ENCODE measurements at places on chromosomes 7 and 10. TPM values are rescaled to one million over a fixed set of nuclear protein-coding genes. Genes with fewer than 3 reads are reported as not detected.

PPIF gene
- 93.2 TPM for total RNA-seq

GRCh38 chr7:110308791-110309190 is 782.1 kb upstream of the LRRN3 start:
- no peak for DNase-seq

DNA sequence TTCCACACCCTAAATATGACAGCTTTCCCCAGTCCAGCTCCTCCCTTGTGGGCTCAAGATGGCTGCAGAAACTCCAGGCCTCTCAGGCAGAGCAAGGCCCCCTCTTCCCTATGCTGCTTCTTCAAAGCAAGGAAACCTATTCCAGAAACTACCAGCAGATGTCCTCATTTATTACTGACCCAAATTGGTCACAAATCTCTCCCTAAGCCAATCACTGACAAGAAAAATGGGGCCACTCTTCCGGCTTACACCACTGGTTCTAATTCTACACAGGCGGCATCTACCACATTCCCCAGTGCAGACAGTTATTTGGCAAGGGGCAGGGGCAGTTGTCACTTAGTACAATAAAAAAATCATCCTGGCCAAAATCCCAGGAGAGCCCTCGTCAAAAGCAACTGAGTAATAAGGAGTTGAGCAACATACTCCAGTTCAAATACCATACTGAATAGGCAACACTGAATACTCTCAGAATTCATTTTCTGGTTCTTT is 150.4 kb downstream of the SFMBT2 start:
- peak; percentile 72 for DNase-seq

GRCh38 chr10:69508738-69509340 is 57.6 kb downstream of the TSPAN15 start:
- DNase-seq = no peak

SDK1 gene
- 0.63 TPM for total RNA-seq

- DNase-seq = no peak
Observed at GRCh38 chr10:47222461-47222860, 77.5 kb upstream of the GDF10 start.

PLPP4 gene
- 0.31 TPM for total RNA-seq

DNA sequence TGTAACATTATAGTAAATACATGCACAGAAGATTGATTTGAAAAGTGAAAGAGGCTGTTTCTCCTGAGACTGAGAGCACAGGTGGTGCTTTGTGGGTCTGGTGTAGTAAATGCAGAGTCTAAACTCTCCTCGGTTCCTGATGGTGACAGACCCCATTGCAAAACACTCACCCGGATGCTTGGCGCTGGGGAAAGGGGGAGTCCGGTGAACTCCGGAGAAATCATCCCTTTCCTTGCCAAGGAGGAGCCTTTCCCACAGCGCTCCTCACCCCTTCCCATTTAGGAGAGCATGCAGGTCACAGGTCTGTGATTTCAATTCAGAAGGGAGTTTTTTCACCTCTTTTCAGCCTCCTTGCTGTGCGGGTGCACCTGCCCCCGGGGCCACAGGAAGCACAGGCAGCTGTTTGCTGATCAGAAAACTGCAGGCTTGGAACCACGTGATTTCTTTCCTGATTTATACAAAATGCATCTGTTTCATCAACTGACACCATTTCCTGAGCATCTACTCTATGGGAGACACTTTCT is 75.6 kb upstream of the LYZL2 start:
- DNase-seq = no peak

STYXL1 gene
- total RNA-seq = 37.8 TPM

DNA sequence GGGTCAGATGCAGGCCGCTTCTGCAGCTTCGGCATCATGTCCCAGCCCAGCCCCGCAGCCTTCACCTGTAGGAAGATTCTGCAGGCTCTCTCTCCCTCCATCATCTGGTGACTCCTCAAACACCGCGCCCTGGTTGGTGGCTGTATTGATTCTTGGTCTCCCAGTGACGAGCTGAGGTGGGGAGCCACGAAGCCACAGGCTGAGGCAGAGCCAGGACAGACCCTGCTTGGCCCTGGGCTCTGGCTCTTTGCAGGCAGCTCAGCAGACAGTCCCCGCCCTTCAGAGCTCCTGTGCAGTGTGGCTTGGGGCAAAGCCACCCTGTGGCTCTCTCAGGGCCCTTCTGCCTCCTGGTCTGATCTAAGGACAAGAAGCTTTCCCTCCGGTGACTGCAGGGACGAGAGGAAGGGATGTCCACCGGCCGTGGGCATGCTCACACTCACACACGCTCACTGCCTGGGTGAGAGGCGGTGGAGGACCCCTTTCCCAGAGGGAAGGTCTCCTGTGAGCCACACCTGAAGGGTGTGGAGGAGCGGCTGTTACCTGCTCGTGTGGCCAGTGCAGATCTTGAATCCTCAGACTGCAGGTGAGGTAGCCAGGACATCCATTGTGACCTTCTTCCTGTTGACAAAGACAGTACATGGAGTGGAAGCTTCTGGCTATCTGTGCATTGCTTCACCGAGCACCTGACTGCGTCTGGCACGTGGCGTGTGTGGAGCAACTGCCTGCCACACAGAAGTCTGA is 79.6 kb downstream of the INPP5A start:
- DNase-seq = no peak

DNA sequence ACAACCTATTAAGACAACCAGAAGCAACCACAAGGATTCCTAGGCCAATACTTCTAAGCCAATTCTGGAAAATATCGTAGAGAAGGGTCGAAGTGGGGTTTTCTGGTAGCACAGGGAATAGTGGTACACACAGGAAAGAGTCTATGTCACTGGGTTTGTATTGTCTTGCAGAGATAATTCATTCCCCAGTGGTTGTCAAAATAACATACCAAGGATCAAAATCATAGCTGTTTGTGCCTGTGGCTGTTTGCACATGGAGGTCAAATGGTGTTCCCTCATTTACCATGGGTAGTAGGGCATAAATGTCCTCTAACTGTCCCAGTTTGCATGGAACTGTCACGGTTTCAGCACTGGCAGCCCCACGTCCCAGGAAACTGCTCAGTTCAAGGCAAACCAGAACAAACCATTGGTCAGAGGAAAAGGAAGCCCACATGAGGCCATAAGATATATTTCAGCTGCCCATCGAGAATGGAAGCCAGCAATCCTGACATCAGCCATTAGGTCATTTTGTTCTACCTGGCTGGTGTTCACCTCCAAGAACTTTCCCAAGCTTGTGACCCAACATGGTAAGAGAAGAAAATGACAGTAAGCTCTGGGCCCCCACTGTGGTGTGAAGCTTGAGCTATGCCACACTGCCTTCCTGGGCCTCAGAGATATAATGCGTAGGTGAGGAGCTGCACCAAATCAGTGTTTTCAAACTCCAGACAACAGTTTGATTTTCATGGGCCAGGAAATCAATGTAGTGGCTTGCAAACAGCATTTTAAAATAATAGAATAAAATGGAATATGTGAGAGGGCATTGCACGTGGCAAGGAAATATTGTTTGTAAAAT is 53.9 kb upstream of the NFE2L3 start:
- DNase-seq = no peak

GRCh38 chr7:80848841-80849240 is 70.0 kb downstream of the SEMA3C start:
- no peak for DNase-seq

BEND7 gene
- 0.99 TPM for total RNA-seq

THSD7A gene
- not detected for total RNA-seq

ZNF736 gene
- total RNA-seq = 10.5 TPM

NEUROD6 gene
- not detected for total RNA-seq

HOGA1 gene
- 0.56 TPM for total RNA-seq

GRCh38 chr7:135186841-135187253 is 16.3 kb upstream of the CYREN start:
- no peak for DNase-seq

- DNase-seq = no peak
Observed at GRCh38 chr7:73332447-73332846, 4.5 kb downstream of the FKBP6 start.

NDUFB8 gene
- total RNA-seq = 235 TPM

- DNase-seq = no peak
Observed at GRCh38 chr10:87927091-87927490, 63.7 kb downstream of the PTEN start.

GRCh38 chr7:103538964-103539709 is 93.1 kb upstream of the SLC26A5 start:
- no peak for DNase-seq

- DNase-seq = no peak
Observed at GRCh38 chr10:509361-510102, 179.9 kb downstream of the DIP2C start.

PRKCQ gene
- 8.0 TPM for total RNA-seq

GRCh38 chr7:13894377-13894776 is 95.1 kb downstream of the ETV1 start:
- no peak for DNase-seq

DNA sequence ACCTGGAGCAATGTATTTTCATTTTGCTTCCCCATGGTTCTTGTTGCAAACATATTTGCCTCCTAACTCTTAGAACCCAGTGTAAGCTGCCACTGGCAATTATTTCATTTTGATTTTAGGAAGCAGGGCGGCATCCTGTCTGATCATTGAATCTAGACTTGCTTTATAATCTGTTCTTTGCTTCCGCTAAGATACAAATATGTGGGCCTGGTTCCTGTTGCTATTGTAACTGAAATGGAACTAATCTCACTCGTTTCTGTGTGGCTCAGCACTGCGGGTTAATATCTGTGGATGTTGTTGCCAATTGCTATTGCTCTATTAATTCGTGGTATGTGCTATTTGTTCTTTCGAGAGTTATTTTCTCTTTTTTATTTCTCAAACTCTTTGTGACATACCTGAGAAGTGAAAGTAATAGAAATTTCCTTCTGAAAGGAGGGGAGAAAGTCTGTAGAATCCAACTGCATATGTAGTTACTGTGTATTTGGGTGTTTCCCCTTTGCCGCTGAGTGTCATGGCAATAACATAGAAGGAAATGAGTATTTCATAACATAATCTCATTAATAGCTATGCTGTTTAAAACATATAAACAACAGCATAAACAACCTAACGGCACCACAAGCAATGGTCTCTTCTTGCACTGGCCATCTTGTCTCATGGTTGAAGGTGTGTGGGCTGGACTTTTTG is 62.4 kb downstream of the FZD1 start:
- DNase-seq = no peak

GRCh38 chr10:79982362-79982800 is 33.5 kb upstream of the SFTPD start:
- no peak for DNase-seq
